ENCODE measurements at places on chromosomes 12 and 14.
A peak's percentile ranks its signal among the peaks of the same experiment; 100 is the strongest.

GRCh38 chr14:100617410-100618317 lies 30.4 kb upstream of the BEGAIN start:
- DNase-seq: no peak

GRCh38 chr12:11510671-11511070 lies 115.3 kb upstream of the PRB2 start:
- no peak for DNase-seq

GRCh38 chr14:64786296-64787149 lies 82.3 kb downstream of the PLEKHG3 start:
- DNase-seq: no peak

DNA sequence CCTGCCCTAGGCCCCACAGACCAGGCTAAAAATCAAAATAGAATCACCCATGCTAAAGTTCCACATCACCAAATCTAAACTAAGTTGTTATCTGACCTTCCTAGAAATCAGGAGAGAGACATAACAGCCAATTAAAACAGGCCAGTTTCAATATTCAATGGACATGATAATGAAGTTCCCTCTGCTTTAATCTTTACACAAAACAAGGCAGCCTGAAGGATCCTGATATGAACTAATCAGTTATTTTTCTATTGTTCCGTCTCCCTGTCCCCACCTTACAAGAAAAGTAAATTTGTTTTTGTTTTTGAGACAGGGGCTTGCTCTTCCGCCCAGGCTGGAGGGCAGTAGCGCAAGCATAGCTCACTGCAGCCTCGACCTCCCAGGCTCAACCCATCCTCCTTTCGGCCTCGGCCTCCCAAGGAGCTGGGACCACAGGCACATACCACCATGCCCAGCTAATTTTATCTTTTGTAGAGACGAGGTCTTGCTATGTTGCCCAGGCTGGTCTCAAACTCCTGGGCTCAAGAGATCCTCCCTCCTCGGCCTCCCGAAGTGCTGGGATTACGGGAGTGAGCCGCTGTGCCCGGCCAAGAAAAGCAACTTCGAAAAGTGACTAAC lies 5.4 kb upstream of the CEBPE start:
- DNase-seq: no peak

- DNase-seq: no peak
Observed at GRCh38 chr14:31947076-31947475, 130.0 kb upstream of the ARHGAP5 start.

- DNase-seq: peak; percentile 24
Observed at GRCh38 chr12:119780786-119781434, 96.2 kb downstream of the CIT start.

DNA sequence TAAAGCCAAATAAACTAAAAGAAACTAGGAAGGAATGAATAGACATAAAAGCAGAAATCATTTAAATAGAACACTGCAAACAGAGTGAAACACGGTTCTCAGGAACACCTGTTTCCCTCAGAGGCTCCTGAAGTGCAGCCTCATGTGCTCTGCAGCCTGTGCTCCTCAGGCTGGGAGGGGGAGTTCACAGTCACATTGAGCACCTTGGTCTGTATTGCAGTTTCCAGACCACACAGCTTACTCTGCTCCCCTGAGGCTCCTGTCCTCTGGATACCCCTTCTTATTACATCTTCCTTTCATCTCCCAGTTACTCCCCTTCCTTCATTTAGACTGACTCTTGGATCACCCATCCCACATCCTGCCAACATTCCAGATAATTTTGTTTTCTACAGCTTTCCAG lies 49.7 kb upstream of the DCD start:
- no peak for DNase-seq

DNA sequence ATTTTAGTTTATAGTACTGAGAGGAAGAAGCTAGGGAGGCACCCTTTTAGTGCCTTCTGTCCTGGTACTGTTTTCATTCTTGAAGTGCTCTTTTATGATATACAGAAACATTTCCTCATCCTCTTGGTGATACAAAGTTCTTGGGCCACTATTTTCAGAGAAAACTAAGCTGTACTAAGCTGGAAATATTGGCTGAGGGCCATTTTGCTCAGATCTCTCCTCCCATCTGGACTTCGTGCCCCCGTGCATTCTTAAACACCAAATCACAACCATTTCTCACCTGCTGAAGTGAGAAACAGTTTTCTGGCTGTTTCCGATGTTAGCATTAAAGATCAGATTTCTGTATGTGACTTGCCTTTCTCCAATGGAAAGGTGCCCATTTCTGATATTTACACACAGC lies 158.9 kb downstream of the FBXL14 start:
- no peak for DNase-seq

DNA sequence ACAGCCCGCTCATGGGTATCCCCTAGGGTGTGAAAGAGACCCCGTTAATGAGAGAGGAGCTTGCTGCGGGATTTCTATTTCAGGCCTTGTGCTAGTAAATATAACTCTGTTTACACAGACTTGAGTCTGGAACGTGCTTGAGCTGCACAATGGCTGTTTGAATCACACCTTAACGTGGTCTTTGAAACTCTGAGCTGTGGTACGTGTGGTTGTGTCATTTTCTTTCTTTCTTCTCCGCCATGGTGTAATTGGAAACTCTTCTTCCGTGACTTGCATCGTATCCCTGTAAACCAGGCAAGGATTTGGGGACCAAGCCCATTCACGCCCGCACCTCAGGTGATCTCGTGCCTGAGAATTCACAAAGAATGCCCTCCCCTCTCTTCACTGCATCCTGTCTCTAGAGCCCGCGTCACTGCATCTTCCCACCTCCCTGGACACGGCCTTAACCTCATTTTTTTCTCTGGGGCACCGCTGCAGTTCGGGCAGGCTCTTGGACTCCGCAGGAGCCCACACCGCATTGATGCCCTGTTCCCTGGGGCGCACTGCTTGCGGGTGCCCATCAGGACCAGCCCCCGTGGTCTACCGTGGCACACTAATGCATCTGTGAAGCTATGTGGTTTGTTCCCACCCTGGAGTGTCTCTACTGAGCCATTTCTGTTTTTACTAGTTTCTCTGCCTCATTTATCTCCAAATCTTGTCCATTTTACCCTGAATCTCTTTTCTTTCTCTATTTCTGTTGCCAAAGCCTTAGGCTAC lies 78.4 kb upstream of the PARP11 start:
- no peak for DNase-seq

DNA sequence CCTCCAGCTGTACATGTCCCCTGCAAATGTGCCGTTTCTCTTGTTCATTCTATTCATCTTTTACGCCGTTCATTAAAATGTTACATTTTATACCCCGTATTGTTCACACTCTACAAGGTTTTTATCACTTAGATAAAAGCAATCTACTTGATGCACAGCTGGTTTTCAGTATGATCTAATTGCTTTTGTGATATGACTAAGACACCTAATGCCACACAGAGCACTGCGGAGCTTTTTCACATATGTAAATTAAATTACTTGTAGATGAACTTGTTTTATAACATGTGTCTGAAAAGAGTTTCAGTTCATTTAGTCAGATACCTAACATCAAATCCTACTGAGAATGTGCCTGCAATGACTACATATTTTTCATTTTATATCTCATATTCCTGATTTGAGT lies 40.9 kb upstream of the RERGL start:
- no peak for DNase-seq

DNA sequence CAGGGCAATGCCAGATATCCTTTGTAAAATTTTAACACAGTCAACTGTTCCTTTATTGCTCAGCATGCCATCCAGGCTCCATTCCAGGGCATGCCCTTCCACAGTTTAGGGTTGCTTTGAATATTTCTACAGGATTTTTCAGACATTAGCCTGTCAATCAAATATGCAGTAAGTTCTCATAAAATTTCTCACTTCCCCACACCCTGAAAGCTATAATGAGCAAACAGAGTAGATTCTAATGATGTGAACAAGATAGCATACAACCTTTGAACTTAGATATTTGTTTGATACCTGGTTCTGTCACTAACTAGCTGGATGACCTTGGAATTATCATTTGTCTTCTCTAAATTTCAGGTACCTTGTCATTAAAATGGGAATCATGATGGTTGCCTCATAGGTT lies 251.2 kb downstream of the SYT1 start:
- no peak for DNase-seq

- DNase-seq: no peak
Observed at GRCh38 chr12:22374508-22374907, 40.0 kb upstream of the ST8SIA1 start.

DNA sequence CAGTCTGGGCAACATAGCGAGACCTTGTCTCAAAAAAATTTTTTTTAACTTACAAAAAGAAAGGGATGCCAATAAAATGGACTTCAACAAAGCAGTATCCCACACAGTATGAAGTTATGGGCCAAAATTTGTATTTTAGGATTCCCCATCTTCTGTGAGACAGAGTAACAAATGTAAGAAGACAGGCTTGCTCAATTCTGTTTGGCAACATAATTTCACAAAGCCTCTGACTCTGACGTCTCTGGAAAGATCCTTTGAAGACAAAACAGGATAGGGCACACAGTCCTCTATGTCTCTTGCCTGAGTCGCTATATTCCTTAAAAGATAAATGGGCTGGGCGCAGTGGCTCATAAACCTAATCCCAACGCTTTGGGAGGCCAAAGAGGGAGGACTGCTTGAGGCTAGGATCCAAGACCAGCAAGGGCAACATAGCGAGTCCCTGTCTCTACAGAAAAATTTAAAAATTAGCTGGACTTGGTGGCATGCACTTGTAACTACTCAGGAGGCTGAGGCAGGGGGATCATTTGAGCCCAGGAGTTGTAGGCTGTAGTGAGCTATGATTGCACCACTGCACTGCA lies 1.1 kb upstream of the HOMEZ start:
- DNase-seq: no peak

- DNase-seq: no peak
Observed at GRCh38 chr14:51261151-51261550, 21.1 kb downstream of the TMX1 start.

DNA sequence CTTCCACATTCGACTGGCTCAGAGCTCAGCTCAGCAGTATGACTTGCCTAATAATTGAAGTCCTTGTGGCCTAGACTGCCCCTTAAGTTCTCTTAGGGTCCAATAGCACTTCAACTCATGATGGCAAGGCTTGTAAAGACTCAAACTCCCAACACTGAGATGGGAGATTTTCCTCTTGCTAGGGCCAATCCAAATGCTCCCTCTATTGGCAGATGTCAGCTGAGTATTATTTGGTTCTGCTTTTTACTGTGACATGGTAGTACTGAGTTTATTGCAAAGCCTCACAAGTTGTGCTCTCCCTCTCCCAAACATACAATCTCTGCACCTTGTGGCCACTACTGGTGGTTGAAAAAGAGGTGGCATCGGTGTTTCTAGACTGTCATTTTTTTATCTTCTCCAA lies 164.2 kb downstream of the ALG10 start:
- DNase-seq: no peak

- no peak for DNase-seq
Observed at GRCh38 chr14:100710826-100711462, 15.7 kb upstream of the DLK1 start.

DNA sequence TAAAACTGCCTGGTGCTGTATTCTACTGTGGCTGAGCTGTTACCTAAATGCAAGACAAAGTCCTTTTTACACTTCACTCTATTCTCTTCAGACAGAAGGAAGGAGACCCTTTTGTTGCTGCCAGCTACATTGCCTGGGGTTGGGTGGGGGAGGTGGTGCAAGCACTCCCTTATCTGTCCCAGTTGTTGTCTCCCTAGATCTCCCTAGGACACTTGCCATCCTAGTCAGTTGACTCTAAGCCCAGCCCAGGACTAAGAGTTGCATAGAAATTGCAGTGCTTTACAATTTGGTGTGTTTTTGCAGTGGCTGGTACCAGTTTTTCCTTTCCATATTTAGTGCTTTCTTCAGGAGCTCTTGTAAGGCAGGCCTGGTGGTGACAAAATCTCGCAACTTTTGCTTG lies 35.1 kb downstream of the SCYL2 start:
- DNase-seq: no peak

- DNase-seq: peak; percentile 94
Observed at GRCh38 chr14:41604721-41605531, 1.8 kb upstream of the LRFN5 start.

GRCh38 chr14:66638689-66639088 lies 130.7 kb downstream of the GPHN start:
- DNase-seq: no peak

DNA sequence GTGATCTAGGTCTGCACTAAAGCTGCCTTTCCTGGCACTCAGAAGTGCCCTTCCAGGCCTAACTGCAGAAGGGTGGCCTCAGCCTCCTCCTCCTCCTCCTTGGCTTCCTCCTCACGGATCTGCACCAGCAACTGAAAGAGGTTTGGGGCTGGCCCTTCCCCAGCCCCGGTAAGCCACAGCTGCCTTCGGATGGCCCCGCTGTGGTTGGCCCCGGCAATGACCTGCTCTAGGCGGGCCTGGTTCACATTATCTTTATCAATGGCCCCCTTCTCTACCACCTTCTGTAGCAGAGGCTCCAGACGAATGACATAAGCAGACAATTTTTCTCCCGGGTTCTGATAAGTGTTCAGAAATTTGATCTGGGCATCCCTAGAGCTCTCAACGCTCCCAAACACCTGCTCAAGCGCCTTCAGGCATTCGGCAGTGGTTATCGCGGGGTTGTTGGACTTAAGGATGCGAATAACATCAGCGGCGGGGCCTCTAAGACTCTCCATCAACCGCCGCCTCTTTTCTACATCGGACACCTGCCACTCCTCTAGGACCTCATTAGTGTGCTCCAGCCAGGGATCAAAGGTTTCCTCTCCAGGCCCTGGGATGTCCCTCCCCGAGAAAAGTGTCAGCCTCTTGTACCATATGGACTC lies 1.5 kb downstream of the PNMA1 start:
- peak; percentile 68 for DNase-seq

DNA sequence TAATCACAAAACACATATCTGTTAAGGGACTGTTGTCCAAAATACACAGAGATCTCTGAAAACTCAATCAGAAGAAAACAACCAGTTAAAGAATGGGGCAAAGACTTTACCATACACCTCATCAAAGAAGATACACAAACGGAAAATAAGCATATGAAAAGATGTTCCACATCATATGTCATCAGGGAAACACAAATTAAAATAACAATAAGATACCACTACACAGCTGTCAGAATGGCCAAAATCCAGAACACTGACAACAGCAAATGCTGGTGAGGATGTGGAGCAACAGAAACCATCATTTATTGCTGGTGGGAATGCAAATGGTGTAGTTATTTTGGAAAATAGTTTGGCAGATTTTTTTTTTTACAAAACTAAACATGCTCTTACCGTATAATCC lies 220.5 kb upstream of the FOXN3 start:
- DNase-seq: no peak

DNA sequence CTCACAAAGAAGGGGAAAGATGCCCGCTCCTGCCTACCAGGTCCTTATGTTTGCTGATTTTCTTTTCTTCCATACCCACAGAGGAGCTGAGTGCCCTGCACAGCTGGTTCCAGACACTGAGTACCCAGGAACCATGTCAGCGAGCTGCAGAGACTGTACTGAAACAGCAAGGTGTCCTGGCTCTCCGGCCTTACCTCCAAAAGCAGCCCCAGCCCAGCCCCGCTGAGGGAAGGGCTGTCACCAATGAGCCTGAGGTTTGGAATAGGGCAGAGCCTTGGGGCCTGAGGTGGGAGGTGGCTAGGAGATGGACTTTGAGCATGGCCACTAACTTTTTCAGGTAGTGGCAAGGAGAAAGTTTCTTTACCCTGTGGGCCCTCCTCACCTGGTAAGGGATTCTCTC lies 2.3 kb downstream of the MARS1 start:
- DNase-seq: no peak

All from NCI-H1105 treated with DMSO at 0.1 percent for 48 hours (cell line).